ENCODE measurements at places on chromosomes 6 and 20. TPM values are rescaled to one million over a fixed set of nuclear protein-coding genes. Genes with fewer than 3 reads are reported as not detected.

DNA sequence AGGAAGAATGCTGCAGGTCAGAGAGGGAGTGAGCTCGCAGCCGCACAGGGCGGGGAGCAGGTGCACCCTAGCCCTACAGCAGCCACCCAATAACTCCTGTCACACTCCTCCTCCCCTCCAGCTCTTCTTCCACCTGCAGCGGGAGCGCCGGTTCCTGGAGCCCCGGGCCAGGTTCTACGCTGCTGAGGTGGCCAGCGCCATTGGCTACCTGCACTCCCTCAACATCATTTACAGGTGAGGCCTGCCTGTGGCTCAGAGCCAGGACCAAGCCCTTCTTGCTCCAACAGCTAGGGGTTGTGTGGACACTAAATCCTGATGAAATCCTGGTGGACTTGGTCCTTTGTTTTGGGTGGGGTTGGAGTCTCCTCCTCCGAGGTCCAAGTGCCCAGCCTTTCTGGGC lies 11.7 kb downstream of the SGK2 start:
- no peak for DNase-seq

- no peak for DNase-seq
These were observed 216.0 kb upstream of the SSTR4 start for GRCh38 chr20:22819112-22819511.

- no peak for DNase-seq
These were observed 9.0 kb upstream of the BTN3A1 start for GRCh38 chr6:26392932-26393636.

DNA sequence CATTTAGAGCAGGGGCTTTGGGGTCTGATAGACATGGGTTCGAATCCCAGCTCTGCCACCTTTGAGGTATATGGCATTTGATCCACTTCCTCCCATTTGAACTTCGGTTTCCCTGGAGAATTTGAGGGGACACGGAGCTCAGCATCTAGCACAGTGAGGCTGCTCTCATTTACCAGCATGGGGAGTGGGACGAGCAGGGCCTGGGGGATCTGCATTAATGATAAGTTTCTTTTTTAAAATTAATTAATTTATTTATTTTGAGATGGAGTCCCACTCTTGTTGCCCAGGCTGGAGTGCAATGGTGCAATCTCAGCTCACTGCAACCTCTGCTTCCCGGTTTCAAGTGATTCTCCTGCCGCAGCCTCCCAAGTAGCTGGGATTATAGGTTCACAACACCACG lies 52.6 kb downstream of the VSTM2L start:
- no peak for DNase-seq

GRCh38 chr6:7215131-7215530 lies 97.9 kb downstream of the SSR1 start:
- DNase-seq, result no peak

DNA sequence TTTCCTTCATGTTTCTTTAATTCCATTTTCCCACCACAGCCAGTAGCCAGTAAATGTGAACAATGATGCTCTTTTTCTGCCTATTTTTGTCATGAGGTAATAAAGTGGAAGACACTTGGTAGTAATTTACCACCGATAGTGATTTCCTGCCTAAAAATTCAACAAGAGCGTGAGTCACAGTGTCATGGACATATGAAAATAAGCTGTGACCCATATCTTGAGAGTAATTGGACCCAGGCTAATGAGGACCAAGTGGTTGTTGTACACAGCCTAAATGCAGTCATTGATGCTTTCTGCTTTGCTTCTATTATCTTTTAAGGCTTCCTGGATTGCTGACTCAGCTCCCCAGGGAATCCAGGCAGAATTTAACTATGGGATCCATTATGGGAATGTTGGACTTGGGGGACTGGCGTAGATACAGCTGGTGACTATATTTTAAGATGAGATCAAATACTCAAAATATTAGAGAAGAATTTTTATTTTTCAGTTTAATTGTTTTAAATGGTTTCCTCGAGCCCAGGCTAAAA lies 265.9 kb upstream of the FERMT1 start:
- no peak for DNase-seq

- DNase-seq, result no peak
These were observed 43.6 kb upstream of the IER3 start for GRCh38 chr6:30787954-30788353.

DNA sequence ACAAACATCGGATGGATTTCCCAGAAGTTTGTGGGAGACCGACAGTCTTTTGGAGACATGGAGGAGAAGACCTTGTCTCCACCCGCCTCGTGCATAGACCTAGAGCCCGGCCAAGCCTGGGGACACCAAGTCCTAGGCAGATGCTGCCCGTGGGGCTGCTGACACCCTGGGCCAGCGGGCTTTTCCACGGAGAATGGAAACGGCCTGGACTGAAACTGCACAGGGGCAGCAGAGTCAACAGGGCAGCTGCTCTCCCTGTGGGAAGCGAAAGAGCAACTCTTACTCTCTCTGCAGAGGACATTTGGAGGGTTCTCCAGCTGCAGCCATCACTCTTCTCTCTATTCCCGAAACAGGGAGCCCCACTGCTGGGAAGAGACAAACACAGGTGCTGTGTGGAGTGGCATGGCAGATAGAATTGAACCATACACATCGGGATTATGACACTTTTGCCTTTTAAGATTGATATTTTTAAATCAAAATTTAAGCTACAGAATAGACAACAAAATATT lies 401.2 kb downstream of the THBS2 start:
- no peak for DNase-seq

- DNase-seq, result no peak
These were observed 34.5 kb downstream of the COL19A1 start for GRCh38 chr6:69900869-69901268.

GRCh38 chr6:168381726-168382458 lies 59.1 kb upstream of the SMOC2 start:
- no peak for DNase-seq

- DNase-seq, result no peak
These were observed 12.1 kb downstream of the DEF6 start for GRCh38 chr6:35309611-35310264.

DNA sequence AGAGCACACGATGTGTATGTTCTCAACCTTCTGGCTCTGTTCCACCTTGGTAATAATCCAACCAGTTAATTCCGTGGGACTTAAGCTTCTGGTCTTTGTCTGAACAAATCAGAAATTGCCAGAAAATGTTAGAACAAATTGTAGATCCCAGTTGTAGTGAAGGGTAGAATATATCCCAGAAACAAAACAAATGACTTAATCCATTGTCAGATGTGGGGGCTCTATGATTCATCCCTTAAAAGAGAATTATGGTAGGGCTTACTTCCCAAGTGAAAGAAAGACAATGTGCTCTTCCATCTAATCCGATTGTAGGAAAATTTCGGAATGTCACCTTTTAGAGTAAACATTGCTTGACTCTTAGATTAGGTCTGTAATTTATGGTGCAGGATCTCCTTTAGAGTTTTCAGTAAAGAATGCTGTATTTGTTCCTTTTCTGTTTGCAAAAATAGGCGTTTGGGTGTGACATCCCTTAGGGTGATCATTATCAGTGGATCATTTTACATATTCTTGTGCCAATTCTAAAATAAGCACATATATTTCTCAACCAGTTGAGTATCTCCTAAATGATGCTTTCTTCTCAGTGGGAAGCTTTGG lies 234.5 kb upstream of the ZNF217 start:
- no peak for DNase-seq

GRCh38 chr6:154593122-154593521 lies 82.6 kb upstream of the CNKSR3 start:
- DNase-seq, result peak; percentile 40

GRCh38 chr6:88780714-88781389 lies 182.6 kb downstream of the RNGTT start:
- peak; percentile 26 for DNase-seq

DNA sequence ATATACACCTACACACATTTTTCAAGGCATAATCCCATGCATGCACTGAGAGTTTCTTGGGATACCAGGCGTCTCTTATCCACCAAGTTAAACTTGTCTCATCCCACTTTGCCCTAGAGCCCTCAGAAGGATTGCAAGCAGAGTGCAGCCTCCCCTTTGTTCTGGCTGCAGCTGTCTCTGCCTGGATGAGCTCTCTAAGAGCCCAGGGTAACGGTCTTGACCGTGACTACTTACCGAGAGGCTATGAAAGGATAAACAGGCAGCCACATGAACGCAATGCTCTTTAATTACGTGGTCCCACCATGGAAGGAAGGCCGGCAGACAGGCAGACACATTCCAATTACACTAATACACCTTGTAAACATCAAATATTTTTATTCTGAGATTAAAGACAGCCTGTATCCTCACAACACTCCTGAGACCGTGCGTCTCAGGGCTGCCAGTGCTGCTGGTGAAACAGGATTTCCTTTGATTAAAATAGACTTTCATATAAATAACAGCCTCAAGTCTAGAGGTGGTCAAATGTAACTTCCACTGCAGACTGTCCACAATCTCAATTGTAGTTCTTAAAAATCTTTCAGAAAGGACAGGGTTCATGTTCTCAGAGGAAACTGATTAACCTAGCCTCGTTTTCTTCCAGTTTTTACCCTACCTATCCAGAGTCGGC lies 210.0 kb upstream of the PRDM1 start:
- DNase-seq, result no peak

- DNase-seq, result no peak
These were observed 65.6 kb downstream of the TRMT6 start for GRCh38 chr20:5884465-5885335.

DNA sequence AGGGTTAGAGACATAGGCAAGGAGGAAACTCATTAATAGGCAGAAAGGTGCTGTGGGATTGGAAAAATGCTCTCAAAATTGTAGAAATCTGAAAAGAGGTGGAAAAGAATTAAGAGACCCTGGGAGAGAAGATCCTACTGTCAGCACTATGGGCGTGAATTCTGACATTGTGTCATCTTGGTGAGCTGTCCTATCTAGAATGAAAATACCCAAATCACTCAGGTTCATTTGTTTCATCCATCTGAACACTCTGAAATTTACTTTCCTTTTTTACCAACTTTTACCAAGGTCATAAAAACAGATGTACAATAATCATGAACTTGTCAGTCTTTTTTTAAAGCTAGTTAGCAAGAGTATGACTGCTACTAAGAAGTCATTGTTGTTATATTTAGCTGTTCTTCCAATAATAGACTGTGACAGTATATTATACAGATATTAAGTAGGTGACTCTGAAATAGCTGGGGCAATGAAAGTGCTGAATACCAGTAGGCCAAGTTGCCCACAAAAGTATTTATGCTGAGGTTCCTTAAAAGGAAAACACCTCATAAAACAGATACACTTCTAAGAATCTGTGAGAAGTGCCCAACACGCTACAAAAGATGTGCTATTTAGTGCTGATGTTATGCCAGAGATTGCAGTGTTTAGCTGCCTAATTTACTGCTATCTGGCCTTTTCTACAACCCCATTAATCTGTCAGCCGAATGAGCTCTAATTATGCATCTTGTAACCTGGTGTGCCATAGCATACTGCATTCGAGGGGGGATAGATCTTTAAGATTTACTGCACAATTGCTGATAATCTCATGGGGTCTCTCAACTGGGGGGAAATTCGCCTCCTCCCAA lies 217.5 kb upstream of the SUPT3H start:
- no peak for DNase-seq

- no peak for DNase-seq
These were observed 21.2 kb upstream of the ENPP5 start for GRCh38 chr6:46191961-46192360.

GRCh38 chr20:33660035-33660684 lies 2.0 kb upstream of the C20orf144 start:
- no peak for DNase-seq

GRCh38 chr6:149055195-149055899 lies 262.2 kb upstream of the TAB2 start:
- no peak for DNase-seq

- no peak for DNase-seq
These were observed 27.0 kb downstream of the TOX2 start for GRCh38 chr20:43941476-43942200.

DNA sequence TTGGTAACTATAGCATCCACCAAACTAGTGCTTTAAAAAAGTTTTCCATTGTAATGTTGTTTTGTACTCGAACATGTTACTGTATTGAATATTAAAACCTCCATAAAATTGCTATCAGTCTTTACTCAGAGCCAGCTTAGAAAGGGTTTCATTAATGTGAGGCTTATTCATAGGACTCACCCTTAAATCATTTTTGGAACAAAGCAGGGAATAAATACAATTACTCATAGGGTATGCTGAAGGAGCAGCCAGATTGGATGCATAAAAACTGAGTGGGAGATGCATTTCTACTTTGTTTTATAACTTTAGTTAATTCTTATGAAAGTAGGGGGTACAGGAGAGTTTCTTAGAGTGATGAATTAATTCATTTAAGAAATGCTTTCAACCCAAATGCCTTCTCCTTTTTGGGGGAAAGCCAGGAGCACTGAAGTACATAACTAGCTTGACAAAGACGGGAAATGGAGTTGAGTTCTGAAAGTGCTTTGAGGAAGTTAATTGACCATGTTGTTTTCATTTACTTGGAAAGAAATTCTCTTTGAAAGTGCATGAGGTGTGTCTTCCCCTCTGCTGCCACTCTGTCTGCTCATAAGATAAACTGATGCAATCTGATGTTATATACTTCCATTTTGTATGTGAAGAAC lies 90.3 kb downstream of the RNF144B start:
- DNase-seq, result no peak

DNA sequence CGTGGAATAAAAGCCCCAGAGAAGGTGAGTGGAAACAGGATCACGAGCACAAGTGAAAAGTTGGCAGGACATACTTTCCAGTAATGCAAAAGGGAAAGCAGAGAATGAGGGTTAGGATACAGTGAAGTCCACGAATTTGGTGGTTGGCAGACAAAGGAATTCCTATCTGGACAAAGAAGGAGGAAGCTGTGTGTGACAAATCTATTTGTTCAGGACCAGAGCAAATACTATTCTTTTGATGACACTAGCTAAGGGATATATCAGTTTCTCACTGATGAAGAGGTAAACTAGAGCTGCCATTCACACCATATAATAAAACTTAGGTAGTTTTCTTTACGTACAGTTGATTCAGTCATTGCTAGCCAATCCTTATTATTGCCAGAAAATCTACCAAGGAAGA lies 156.8 kb upstream of the GRIK2 start:
- DNase-seq, result no peak

- DNase-seq, result peak; percentile 77
These were observed 23.0 kb downstream of the ZBP1 start for GRCh38 chr20:57596998-57597939.

GRCh38 chr20:58555078-58555765 lies 40.0 kb upstream of the APCDD1L start:
- DNase-seq, result no peak

GRCh38 chr20:51163996-51164600 lies 141.2 kb upstream of the KCNG1 start:
- DNase-seq, result no peak

- no peak for DNase-seq
These were observed 95.2 kb downstream of the TFAP2C start for GRCh38 chr20:56724241-56724757.

The ECT2L gene
- total RNA-seq, result 0.62 TPM

The RNF5 gene
- 73.0 TPM for total RNA-seq

The CAGE1 gene
- not detected for total RNA-seq

The BPIFA1 gene
- not detected for total RNA-seq

The CALHM6 gene
- total RNA-seq, result 3.9 TPM

The EYA4 gene
- 7.2 TPM for total RNA-seq

The ADGRG6 gene
- total RNA-seq, result 13.4 TPM

The DDX43 gene
- 0.86 TPM for total RNA-seq

The PMEPA1 gene
- total RNA-seq, result 28.3 TPM

The IPCEF1 gene
- total RNA-seq, result 0.99 TPM

The CLDN20 gene
- not detected for total RNA-seq

The ENPP1 gene
- total RNA-seq, result 3.9 TPM

The MYO6 gene
- total RNA-seq, result 6.5 TPM

The MYB gene
- total RNA-seq, result not detected

The DSP gene
- total RNA-seq, result 179 TPM

The ZNF391 gene
- 2.6 TPM for total RNA-seq

Data from left cardiac atrium (tissue), 4 donors.